NCI-H345 (cell line): ENCODE measurements at places on chromosomes 3 and 15.

- no peak for DNase-seq
These were observed 276.9 kb downstream of the GBE1 start for GRCh38 chr3:81484520-81484919.

DNA sequence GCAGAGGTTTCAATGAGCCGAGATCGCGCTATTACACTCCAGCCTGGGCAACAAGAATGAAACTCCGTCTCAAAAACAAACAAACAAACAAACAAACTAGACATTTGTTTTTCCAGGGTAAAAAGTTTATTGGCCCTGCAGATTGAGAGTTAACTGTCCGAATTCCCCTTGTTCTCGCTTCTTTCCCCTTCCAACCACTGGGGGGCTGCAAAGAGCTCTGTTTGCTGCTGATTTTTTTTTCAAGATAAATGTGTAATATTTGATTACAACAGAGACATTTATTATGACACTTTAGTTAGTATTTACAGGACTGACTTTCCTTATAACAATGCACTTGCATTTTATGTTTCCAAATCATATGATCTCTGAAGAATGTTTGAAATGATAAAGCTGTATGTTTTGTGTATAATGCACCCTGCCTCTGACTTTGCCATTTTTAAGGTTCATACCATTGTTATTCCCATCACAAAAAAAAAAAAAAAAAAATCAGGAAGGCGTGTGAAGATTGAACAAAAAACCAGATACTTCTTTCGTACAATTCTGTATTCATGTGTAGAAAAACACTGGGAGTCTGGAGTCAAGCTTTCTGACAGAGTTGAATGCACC, 2.8 kb downstream of the CLSTN2 start:
- no peak for DNase-seq

- no peak for DNase-seq
These were observed 16.3 kb upstream of the RAB7A start for GRCh38 chr3:128709506-128710210.

- no peak for DNase-seq
These were observed 576.1 kb downstream of the PDCD6IP start for GRCh38 chr3:34374521-34374920.

DNA sequence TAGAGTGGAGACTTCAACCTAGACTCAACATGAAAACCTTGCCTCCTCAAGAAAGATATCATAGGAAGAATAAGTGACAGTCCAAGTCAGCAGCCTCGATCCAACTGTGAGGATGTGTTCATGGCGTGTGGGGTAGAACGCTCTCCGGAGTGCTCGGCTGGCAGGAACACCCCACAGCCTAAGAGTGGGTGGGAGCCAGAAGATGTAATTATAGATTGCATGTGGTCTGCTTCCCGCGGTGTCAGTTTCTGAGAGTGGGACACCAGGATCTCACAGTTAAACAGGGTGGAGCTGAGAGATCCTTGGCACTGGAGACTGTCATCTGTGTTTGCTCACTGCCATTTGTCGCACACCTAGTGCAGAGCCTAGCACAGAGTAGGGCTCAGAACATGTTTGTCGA, 158.0 kb downstream of the CTNNB1 start:
- DNase-seq = no peak

DNA sequence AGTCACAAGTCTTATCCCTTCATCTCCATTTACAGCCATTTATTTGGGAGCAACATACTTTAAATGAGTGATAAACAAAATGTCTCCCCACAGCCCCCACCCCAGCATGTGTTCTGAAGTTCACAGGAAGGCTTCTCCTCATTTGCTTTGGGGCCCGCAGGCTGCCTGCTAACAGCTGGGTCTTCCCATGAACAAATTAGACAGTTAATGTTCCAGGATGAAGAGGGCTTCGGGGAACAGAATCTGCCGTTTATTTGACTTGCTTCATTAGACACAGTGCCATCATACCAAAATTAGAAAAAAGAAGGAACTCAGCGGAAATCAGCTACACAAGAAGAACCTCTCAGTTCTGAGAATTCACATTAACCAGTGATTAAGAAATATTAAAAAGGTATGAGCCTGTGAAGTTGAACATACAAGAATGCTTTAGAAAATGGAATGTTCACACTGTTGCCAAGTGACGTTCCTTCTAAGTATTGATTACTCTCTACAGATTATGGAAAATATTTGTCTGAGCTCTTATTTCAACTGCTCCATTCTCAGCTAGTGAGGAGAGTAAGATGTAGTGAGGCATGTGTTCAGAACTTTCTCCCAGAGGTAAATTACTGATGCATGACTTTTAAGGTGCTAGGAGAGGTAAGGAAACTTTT, 107.5 kb upstream of the THBS1 start:
- DNase-seq = no peak

- DNase-seq = peak; percentile 13
These were observed 16.2 kb upstream of the XIRP1 start for GRCh38 chr3:39208463-39209055.

GRCh38 chr3:71428841-71429596, 154.5 kb downstream of the FOXP1 start:
- peak; percentile 42 for DNase-seq

DNA sequence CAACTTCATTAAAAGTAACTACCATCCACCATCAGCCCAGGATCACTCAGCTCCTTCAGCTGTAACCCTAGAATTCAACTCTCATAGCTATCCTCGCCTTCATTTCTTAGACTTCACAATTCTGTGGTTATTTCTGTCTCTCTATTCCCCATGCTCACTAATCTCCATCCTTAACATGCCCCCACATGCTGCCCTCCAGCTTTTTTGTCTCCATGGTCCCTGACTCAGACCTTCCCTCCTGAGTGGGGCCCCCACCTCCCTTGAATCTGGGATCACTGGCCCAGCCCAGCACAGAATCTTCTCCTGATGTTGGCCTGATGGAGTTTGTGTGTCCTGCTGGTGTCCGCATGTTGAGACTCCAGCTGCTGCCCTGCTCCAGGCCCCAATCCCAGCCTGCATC, 41.7 kb downstream of the CHST14 start:
- no peak for DNase-seq

DNA sequence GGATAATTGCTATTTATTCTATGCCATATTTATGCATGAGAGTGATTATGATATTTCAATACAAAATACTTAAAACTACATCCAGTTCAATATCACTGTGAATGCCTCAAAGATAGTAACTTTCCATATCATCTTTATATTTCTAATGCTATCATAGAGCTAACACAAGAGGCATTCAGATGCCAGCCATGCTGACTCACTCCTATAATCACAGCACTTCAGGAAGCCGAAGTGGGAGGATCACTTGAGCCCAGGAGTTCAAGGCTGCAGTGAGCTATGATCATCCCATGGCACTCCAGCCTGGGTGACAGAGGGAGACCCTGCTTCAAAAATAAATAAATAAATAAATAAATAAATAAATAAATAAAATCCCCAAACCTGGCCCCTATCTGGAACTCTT, 498.7 kb downstream of the EPHA3 start:
- no peak for DNase-seq

DNA sequence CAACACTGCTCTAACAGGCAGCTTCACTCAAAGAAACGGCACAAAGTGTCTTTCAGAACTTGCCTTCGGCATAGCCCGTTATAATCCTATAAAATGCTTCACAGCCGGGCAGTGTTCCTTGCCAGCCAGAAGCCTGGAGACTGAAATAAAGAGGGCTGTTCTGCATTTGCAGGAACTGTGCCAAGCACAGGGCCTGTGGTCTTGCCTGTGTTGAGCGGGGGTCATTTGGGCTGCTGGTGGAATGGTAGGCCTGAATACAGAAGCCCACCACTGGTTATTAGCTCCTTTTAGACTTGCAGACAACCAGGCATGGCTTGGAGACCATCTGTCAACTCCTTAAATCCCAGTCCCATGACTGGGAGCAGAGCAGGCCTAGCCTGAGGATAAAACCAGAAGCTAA, 4.7 kb upstream of the ARHGEF3 start:
- no peak for DNase-seq

DNA sequence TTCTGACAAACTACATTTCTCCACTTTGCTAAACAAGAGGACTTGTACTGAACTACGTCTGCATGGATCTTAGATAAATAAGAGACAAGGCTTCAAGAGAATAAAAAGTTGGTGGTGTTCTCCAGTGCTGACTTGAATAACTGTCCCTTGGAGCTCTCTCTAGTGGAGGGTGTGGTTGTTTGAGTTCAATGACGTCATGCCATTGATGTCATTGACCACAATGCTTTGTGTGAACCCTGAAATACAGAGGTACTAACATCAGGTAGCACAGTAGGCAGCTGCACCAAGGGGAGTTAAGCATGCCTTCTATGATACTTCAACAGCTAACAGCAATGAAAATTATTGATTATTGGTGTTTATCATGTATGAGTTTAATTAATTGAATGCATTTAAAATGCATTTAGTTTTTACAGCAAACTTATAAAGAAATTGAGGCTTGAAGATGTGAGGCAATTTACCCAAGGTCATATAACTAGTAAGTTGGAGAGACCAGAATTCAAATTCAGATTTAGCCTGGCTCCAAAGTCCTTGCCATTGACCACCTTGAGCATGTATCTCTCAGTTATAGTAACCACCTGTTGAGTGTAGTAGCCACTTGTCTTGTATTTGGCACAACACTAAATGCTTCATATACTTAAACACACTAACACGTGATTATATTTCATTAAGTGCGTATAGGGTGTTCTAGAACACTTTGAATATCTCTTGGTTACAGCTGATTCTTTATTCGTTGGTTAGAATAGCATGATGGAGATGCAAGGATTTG, 126.0 kb upstream of the ANKRD28 start:
- DNase-seq = no peak

DNA sequence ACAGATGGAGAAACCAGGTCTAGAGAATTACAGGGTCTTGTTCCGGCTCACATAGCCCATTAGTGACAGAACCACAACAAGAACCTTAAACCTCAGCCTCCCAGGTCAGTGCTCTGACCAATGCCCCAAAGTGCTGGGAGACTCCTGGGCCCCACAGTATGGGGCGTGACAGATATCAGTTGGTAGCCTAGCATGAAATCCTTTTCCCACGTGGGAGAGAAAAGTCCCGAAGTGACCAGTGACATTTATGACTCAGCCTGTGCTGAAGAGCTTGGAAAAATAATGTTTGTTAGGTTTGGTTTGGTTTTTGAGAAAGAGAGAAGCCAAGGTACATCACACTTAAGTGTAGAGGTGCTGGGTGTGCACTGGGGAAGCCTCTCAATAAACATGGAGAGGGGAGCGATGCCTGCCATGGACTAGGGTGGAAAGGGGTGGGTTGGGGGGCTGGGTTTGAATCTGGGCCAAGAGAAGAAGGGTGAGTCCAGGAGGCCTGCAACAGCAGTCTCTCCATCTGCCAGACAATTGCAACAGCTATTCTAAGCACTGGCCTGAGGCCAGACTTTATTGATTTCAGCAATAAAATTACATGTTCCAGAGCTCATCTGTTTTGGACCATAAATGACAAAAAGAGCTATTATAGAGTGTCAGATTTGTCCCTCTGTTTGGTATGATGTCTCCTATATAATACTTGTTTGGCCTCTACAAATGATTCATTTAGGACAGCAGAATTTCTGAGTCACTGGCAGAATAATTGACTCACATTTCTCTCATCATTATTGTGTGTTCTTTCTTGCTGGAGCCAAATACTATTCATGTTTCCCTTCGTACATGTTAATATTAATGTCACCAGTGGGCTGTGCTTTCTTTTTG, 43.4 kb downstream of the C2CD4A start:
- peak; percentile 82 for DNase-seq

- no peak for DNase-seq
These were observed 312.1 kb downstream of the SLC9A9 start for GRCh38 chr3:143535994-143536784.

GRCh38 chr3:132071043-132071442, 36.2 kb upstream of the CPNE4 start:
- no peak for DNase-seq

DNA sequence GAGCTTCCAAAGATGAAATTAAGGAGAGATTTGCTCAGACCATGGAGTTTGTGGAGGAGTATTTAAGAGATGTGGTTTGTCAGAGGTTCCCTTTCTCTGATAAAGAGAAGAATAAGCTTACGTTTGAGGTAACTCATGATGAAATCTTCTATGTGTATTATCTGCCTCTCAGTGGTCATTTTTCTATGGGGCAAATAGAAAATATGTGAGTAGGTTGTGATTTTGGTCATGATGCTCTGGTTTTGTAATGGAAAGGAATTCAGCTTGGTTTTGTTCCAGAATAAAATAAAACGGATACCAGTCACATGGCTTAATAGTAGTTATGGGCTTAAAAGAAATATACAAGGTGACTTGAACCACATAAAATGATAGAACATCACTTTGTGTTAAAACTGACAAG, 181.1 kb downstream of the ITPR1 start:
- no peak for DNase-seq

GRCh38 chr3:83224101-83224868, 1462.8 kb upstream of the GBE1 start:
- DNase-seq = no peak

DNA sequence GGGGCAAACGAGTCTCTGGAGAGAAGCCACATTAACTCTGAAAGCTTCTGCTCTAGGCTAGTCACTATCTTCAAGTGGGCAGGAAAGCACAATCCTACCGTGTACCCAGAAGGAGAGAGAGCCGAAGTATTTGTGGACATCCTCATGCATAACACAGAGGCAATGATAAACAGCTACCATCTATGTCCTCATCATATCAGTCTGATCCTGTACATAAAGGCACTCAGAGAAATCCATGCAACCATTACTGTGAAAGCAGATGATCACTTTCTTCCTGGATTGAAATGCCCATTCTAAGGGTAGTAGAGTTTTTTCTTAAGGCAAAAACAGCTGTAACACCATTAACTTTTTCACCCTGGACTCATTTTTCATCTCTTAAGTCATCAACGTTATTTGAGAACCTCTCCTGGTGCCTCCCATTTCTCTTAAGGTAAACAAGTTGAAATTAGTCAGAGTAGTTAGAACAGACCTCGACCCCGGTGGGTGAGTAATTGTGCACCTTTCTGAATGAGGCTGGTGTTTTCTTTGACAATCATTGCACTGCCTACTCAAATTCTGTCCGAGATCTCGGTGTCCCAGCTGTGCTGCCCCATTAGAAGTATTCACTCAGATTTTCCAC, 327.4 kb downstream of the SHQ1 start:
- no peak for DNase-seq

DNA sequence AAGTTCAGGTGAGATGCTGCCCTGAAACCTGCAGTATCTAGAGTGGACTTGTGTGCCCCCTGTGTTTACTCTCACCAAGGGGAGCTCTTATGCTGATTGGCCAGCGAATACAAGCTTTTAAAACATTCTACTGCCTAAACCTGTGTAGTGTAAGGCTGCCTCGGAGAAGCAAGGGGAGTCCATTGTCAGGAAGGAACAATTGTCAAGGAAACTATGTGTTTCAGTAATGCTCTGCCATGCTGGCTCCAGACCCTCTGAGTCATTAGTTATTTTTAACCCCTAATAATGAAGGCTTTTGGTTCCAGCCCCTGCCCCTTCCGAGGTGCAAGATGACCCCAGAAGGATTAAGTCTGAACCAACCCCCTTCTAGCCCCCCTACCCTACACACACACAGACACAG, 66.1 kb upstream of the CHMP2B start:
- no peak for DNase-seq
